ENCODE measurements at places on chromosomes 7 and 10.

- no peak for DNase-seq
Measured at GRCh38 chr7:155509725-155510551, 36.4 kb downstream of the CNPY1 start.

- DNase-seq: peak; percentile 83
Measured at GRCh38 chr7:105013816-105014692, at the start of gene KMT2E. Gene KMT2E, plus strand, starts transcription at chr7:105014205. Its CDS starts 26,748 bp downstream, at chr7:105040953.

- DNase-seq: no peak
Measured at GRCh38 chr7:112168915-112169314, 37.3 kb downstream of the DOCK4 start.

DNA sequence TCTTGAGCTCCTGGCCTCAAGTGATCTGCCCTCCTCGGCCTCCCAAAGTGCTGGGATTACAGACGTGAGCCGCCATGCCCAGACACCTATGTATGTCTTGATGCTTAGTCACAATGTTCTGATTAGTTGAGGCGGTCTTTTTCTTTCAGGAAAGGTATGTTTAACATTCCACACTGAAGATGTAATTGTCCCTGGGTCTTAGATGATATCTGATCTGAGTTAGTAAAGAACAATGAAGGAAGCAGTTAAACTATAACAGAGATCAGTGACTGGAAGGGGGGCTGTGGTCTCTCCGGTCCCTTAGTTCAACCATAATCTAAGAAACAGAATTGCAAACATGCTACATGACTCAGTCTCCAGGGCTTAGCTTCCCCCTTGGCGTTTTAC is 31.5 kb upstream of the SH2D4B start:
- DNase-seq: no peak

DNA sequence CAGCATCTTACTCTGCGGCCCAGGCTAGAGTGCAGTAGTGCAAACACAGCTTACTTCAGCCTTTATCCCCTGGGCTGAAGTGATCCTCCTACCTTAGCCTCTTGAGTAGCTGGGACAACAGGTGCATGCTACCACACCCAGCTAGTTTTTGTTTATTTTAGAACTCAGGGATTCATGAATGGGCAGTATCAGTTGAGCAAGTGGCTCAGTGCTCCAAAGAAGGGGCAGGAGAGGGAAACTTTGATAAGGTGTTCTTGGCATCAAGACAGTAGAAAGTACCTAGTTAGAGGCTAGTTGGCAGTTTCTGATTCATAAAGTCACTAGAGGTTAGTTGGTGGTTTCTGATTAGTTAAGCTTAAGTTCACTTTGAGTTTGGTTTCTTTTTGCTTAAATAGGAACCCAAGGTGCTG is 18.4 kb downstream of the TRIM24 start:
- DNase-seq: no peak

GRCh38 chr7:44218418-44219201 is 17.8 kb downstream of the YKT6 start:
- DNase-seq: no peak

DNA sequence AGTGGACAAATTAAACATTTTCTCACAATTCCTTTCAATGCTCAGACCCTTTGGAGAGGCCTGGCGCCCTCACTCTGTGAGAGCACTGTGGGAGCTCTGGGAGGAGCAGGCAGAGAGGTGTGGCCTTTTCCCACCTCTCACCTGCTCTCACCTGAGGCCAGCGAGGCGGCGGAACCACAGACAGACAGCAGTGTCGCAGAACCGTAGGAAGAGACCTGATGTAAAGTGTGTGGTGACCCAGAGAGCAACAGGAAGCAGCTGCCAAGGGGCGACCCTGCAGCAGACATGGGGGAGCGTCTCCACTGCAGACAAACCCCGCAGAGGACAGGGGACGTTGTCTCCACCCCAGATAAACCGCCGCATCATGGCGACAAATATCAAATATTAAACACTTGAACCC is 15.6 kb upstream of the PARP12 start:
- no peak for DNase-seq

DNA sequence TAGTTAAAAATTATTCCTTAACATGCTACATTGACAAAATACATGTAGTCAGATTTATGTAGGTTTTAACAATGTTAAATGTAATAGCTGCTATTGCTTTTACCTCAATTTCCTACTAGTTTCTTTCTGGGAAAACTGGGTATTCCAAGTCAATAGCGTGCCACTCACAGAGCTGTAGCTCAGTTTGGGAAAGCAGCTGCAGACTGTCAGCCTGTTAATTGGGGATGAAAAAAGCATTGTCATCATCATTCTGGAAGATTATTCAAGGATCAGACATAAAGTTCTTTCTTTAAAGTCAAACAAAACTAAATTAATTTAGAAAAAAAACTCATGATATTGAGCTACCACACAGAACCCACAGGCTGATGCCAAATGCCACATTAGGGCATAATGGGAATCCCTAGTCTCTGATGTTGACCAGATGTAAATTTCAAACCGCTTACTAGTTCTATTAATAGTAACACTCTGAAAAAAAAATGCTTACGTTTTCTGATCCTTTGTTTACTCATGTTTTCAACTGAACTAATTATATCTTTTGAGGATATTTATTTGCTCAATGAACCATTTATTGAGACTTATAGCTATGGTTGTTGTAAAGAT is 19.6 kb upstream of the AGMO start:
- DNase-seq: no peak

DNA sequence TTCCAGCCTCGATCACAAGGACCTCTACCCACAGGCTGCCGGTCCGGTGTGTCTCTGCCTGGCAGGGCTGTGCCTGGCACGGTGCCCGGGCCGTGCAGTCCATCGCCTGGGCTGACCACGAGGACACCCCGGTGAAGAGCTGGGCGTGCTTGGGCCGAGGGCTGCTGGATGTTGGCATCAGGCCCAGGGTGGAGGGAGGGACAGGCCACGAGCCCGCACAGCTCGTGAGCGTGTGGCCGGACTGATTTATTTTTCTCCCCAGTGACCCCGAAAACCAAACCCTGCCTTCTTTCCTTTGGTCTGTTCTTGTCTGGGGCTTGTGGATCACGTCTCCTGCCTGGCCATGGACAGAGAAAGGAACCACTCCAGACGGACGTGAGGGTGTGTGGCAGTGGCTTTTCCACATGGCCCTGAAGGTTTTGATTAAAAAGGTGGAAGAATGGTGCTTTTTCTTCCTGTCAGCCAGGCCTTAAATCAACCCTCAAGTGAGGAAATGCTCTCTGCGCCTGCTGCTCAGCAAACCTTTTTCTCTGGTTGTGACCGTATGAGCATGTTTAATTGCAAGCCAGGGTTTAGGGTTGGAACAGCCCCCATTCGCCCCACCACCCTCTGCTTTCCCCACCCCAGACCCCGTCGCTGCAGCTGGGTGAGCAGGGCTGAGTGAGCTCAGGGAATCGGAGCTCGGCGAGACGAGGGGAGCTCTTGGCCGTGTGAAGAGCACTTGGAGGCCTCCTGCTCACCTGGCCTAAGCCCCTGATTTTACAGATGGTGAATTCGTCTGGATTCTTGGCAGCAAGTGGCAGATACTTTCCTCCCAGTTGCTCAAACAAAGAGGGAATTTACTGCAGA is 130.1 kb downstream of the RGS10 start:
- DNase-seq: no peak

- DNase-seq: no peak
Measured at GRCh38 chr10:120349069-120349468, 108.0 kb upstream of the PLPP4 start.
